Activated T-helper 1 cell treated with Interleukin-2 at 50 U/mL for 16 hours (primary cell): ENCODE measurements at places on chromosomes 2 and 18.

GRCh38 chr2:207619764-207620203 lies 5.4 kb downstream of the METTL21A start:
- no peak for DNase-seq

DNA sequence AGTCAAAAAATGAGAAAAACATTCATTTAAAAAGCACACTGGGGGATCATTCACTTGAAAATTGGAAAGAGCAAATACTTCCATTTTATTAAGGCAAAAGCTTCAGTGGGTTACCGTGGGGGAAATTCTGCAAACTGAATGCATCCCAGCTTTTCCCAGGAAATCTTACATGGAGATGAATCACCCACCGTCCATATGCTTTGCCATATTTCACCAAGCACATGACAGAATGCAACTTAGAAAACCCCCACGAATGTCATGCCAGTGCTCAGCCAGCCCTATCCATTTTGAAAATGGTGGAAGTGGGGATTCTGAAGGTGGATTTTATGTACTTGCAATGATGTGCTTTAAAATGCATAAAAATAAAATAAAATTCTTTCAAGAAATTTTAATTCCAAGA lies 485.5 kb upstream of the ID2 start:
- DNase-seq: no peak

DNA sequence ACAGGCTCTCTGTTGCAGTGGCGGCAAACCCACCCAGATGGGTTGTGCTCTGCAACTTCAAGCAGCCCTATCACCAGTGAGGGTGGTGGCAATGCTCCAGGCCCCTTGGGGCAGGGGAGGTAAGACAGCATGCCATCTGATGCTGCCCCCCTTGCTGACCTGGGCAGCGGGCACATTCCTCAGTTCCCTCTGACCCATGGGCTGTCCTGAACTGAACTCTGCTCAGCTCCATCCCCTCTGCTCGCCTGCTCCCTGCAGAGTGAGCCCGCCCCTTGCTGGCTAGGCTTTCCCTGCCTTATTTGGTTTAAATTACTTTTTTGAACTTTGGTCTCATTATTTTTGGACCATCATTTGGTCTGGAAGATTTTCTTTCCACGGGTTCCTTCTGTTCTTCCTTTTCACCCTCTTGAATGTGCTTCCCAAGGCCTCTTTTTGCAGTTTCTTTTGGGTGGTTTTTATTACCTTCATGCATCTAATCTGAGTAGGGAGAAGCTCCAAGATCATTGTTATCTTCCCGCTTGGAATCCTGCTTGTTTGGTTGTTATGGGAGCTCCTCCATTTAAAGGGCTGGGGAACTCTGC lies 565.4 kb downstream of the TNS1 start:
- no peak for DNase-seq

DNA sequence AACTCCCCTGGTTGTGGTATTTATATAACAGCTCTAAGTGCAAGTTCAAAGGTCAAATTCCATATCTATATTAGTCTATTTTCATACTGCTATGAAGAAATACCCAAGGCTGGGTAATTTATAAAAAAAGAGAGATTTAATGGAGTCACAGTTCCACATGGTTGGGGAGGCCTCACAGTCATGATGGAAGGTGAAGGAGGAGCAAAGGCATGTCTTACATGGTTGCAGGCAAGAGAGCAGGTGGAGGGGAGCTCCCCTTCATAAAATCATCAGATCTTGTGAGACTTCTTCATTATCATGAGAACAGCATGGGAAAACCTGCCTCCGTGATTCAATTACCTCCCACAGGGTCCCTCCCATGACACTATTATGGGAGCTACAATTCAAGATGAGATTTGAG lies 179.6 kb upstream of the FBXO11 start:
- no peak for DNase-seq

- DNase-seq: no peak
Measured at GRCh38 chr2:69742322-69742952, 503 bp downstream of the ANXA4 start.

GRCh38 chr2:69993708-69994107 lies 32.3 kb upstream of the ASPRV1 start:
- no peak for DNase-seq

- DNase-seq: no peak
Measured at GRCh38 chr2:8535821-8536685, 145.8 kb upstream of the ID2 start.

GRCh38 chr18:67041334-67041733 lies 437.4 kb upstream of the CDH19 start:
- no peak for DNase-seq

- no peak for DNase-seq
Measured at GRCh38 chr2:207828361-207829057, 58.8 kb upstream of the FZD5 start.

DNA sequence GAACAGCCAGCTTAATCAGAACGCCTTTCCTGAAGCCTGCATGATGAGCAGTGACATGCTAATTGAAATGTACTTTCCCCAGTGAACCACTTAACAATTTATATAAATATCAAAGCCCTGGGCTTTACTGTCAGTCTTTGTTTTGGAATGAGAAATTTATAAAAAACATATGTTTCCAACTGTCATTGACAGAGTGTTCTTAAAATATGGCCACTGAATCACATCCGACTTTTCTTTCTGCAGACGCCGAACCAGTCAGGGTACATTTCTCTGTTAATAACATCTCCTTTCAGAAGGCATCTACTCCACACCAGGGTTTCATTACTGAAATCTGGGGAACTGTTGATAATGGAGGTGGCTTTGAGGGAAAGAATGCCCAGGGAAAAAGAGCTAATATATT lies 343.7 kb downstream of the INSIG2 start:
- no peak for DNase-seq

DNA sequence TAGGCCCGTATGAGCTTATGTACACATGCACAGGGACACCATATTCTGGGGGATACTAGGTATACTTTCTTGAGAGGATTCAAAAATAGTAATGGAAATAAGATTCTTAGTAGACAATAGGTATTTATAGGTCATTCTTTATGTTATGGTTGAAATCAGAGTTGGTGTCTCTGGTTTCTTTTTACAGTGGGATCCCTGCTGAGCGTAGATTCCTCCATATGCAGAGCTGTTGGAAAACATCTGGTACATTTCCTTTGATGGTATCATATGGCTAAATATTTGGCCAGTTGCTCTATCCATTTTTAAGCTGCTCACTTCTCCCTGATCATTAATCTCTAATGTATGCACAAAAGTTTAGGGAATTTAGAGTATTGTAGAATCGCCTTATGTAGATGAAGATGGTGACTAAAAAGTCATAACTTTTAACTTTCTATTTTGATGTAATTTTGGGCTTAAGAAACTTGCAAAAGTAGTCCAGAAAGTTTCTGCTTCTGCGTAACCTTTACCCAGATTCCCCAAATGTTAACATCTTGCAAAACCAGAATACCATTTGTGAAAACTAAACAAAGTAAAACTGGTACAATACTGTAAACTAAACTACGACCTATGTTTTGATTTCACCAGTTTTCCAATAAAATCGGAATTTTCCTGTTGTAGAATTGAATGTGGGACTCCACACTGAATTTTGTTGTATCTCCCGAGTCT lies 5.4 kb downstream of the ARHGAP28 start:
- no peak for DNase-seq

DNA sequence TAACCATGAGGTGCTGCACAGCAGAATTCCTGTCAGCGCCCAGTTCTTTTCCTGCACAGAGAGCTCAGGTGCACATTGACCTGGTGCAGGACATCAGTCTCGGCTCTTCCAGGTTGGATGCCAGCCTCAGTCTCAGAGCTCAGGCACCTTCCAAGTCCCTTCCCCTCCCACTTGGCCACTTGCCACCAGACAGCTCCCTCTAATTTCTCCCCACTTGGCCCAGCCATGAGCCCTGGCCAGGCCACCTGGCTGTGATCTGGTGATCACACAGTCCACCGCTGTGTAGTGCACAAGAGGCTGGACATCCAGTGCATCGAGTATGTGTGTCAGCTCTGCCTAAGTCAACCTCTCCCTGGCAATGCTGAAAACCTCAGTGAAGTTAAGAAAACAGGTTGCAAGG lies 336.6 kb upstream of the MYT1L start:
- no peak for DNase-seq

GRCh38 chr18:53795610-53796009 lies 428.9 kb downstream of the MBD2 start:
- DNase-seq: no peak

DNA sequence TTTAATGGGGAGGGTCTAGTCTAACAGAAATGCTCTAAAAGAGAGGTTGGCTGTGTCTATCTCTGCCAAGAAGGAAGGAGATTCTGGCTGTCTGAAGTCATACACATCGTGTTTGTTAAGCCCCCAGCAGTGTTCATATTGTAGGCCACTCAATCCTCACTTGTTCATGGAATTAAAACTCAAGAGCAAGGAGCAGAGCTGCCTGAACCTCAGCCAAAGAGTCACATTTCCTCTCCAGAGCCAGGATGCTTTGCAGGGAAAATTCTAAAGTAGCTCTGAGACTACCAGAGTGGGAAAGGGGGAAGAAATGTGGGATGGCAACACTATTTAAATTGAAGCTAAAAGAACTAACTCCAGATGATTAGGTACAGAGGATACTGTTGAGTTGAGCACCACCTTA lies 190.7 kb upstream of the CXCR4 start:
- DNase-seq: no peak

GRCh38 chr2:181738074-181738473 lies 57.8 kb upstream of the NEUROD1 start:
- no peak for DNase-seq

DNA sequence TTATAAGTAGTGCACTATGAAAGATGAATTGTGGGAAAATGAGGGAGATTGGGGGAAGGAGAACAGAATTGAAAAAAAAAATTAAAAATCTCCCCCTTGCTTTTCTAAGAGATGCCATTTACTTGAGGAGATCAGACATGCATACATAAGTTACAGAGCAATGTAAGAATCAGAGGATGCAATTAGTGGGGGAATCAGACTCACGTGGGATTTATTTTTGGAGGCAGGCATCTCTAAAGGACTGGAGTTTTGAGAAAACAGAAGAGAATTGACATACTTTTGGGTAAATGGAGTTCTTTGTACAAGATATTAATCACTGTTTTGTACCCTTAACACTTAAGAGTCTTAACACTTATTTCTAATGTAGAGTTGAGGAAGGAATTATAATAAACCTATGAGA lies 52.7 kb downstream of the MTX2 start:
- no peak for DNase-seq

- DNase-seq: no peak
Measured at GRCh38 chr2:30561349-30561748, 114.3 kb downstream of the LCLAT1 start.

GRCh38 chr18:1075322-1075721 lies 170.7 kb downstream of the ADCYAP1 start:
- no peak for DNase-seq

DNA sequence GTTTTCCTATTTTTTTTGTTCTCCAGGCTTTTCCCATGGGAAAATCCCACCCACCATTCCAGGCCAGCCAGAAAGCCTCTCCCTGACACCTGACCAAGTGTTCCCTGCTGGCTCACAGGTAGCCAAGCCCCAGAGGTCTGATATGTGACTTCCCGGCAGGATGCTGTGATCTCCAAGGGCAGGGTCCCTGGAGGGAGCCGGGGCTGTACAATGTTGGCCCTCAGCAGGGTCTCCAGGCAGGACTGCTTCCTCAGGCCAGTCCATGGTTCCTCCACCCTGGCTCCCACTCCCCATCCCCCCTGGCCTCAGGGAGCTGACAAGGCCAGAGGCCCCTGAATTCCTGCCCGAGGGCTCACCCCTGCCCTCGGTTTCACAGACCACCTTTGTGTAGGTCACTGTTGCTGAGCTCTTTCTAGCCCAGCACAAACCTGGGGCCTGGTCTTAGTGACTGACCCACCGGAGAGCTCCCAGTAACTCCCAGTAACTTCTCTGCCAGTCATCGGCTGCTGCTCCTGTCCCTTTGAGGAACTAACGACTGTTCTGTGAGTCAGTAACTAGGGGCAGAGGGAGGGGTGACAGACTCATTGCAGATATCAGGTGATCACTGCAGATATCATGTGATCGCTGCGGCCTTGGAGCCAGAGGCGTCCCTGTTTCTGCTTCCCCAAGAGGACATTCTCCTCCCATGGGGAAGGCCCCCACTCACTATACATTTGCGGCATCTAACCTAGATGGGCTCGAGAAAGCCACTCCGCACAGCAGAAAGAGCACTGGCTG lies 38.7 kb downstream of the SDC1 start:
- DNase-seq: no peak

GRCh38 chr2:144834363-144834762 lies 314.4 kb upstream of the ZEB2 start:
- DNase-seq: no peak

GRCh38 chr2:73928963-73929347 lies 2.3 kb downstream of the DGUOK start:
- no peak for DNase-seq

DNA sequence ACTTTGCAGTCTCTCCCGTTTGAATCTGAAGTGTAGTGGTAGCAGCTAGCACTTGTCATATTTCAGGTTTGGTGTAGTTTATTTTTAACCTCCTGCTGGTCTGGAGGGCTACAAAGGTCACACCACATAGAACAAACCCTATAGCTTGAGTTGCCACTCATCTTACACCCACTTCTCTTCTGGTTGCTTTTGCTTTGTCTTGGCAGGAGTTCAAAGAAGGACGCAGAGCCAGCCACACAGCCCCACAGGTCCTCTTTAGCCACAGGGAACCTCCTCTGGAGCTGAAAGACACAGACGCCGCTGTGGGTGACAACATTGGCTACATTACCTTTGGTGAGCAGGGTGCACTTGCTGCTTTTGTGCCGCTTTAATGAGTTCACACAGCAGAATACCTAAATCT lies 15.6 kb upstream of the GPBAR1 start:
- no peak for DNase-seq
